NCI-H1436 treated with DMSO at 0.1 percent for 48 hours (cell line): ENCODE measurements at places on chromosomes 5 and 9.

GRCh38 chr5:33834334-33834733, 57.5 kb downstream of the ADAMTS12 start:
- no peak for DNase-seq

- DNase-seq, result no peak
Observed at GRCh38 chr5:153799466-153799865, 239.2 kb downstream of the FAM114A2 start.

DNA sequence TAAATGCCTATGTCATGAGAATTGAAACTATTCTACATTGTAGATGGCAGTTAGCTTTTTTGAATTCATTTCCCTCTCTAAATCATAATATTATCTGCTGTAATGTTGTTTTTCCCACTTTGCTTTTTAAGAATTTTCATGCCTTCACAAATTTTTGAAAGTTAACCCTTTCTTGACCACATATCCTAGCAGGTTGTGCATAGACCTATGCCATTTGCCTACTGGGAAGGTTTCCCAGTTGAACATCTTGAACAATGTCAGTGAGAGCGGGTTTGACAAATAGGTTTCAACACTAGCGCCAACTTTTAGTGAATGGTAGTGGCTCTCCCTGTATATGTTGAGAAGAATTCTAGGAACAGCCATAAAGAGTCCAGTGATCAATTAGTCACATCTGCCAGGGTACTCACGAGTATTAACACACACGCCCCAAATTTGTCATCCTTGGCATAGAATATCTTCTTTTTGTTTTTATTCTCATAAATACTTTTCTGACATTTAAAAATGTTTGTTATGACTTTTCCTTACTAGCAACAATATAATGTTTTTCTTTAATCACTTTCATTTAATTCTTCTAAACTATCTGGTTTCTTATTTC, 307.6 kb downstream of the PJA2 start:
- DNase-seq, result no peak

DNA sequence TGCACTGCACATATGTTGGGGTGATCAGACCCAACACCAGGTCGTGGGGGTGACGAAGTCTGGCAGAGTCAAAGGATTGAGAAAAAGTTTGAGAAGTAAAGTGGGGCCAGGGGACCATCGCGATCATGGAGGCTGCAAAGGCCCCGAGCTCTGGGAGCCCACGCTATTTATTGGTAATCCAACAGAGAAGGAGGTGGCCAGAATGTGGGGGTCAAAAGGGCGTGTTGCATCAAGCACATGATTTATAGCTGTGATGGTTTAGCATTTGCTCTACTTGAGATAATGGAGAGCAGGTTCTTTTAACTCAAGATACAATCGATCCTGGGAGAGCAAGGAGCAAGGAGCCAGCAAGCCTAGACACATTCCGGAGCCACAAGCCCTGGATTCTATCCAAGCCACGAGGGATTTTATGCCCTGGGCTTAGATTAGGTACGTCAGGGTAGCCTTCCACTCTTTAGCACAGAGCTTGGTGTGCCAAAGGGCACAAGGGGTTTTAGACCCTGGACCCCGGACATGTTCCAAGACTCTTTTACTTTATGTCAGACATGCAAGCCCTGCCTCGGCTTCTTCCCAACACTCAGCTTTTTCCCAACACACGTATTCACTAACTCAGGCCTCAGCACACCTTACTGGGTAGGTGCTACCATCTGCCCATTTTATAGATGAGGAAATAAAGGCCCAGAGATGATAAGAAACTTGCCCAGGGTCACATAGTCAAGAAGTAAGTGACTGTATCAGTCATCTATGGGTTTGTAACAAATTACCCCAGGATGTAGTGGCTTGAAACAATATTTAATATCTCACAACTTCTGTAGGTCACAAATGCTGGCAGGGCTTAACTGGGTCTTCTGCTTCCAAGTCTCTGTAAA, 39.5 kb downstream of the NSUN2 start:
- no peak for DNase-seq

GRCh38 chr5:93891491-93892480, 150.4 kb upstream of the POU5F2 start:
- peak; percentile 91 for DNase-seq

DNA sequence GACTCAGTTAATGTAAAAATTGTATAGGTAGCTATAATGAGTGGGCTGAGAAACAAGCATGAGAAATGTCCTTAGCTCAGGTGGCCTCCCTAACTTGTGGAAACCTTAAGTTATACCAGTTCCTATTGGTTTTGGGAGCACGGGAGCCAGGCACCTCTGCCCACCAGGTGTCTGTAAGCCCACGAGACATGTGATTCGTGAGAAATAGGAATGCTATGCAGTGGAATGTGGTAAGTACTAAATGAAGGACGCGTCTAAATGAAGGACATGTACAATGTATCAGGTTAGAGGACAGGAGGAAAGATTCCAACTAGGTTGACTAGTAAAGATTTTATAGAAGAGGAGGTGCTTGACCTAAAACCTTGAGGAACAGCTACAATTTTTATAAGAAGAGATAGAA, 46.0 kb upstream of the F2RL2 start:
- no peak for DNase-seq

GRCh38 chr5:163916861-163917260, 411.4 kb downstream of the MAT2B start:
- no peak for DNase-seq

DNA sequence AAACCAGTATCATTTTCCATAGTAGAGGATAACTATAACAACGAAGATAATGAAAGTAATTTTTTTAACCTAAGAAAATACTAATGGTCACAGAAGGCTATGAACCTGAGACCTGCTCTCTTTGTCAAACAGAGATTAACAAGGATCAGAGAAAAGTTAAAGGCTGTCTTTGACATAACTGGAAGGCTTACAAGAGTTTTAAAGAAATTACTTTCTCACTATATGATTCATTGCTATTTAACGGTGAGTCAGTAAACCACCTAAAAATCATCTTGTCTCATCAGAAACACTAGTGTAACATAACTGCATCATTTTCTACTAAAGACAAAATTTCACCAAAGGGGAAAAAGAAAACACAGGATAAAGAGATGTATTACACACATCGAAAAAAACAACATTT, 19.3 kb downstream of the MLANA start:
- no peak for DNase-seq

GRCh38 chr9:18060269-18060934, 413.6 kb upstream of the ADAMTSL1 start:
- no peak for DNase-seq

DNA sequence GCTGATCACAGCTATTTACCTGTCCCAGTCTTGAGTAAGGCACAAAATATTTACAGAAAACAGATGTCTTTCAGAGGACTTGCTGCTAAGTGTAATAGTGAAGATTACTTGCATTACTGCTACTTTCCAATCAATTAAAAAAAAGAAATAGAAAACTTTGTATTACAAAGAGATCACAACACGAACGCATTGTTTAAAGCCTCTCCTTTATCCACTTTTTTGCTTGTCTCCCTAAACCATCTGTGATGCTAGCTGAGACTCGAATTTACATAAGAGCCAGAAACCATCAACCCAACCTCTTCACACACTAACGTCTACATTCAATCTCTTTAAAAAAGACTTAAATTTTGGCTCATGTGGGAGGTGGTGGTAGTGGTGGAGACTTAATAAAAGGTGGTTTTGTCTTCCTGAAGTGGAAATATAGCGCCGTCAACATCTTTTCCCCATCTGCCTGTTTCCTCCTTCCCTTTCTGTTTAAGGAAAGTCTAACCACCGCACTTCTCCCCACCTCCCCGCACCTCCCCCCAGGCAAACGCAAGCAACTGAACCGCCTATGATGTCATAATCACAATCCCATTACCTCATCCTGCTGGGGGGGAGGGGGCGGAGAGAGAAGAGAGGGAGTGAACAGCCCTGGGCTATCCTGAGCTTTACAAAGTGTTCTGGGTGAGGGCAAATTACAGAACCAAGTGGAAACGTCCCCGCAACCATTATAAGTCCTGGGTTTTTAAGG, 948 bp upstream of the FAM53C start:
- DNase-seq, result no peak

DNA sequence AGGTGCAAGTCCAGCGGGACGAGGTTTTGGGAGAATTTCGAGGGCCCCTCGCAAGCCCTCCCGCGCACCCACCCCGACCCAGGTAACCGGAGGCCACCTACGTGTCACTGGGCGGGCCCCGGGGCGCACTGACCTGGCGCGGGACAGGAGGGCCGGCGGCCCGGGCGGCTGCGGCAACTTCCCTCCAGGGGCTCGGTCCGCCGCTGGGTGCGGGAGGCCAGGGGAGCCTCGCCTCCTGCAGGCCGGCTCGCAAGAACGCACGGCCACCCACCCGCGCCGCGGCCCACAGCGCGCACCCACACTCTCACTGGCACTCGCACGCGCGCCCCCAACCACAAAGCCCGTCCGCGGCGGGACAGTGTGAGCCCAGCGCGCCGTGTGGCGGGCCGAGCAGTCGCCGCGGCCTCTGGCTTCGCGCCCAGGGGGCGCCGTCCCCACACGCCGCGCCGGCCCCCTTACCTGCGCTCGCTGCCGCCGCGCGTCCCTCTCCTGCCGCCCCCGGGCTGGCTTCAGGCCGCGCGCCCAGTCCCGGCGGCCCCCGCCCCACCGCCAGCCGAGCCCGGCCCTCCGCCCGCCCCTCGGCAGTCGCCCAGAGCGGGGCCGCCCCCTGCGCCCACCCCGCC, 451 bp downstream of the LPAR1 start:
- DNase-seq, result no peak

- DNase-seq, result peak; percentile 12
Observed at GRCh38 chr5:160438316-160439204, 16.9 kb downstream of the PTTG1 start.

DNA sequence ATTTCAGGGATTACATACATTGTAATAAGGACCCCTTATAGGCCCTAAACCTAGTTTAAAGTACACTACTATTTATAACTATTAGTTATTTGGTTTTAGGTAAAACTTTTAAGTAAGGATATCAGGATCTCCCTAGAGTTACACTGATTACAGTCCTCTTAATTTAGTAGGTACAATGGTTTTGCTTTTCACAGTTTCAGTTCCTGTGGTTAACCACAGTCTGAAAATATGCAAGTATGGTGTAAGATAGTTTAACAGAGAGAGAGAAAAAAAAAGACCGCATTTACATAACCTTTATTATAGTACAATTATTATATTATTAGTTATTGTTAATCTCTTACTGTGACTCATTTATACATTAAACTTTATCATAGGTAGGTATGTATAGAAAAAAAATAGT, 725.3 kb upstream of the PTPRD start:
- no peak for DNase-seq

DNA sequence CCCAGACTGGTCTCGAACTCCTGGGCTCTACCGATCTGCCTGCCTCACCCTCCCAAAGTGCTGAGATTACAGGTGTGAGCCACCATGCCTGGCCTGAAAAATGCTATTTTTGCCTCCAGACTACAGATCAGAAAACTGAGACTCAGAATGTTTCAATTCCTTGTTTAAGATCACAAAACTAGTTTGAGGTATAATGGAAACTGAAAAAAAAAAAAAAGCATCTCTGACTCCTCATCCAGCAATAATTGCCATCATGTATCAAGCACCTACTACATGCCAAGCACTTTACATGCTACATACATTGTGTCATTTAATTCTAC, 35.6 kb downstream of the PLAC8L1 start:
- no peak for DNase-seq

DNA sequence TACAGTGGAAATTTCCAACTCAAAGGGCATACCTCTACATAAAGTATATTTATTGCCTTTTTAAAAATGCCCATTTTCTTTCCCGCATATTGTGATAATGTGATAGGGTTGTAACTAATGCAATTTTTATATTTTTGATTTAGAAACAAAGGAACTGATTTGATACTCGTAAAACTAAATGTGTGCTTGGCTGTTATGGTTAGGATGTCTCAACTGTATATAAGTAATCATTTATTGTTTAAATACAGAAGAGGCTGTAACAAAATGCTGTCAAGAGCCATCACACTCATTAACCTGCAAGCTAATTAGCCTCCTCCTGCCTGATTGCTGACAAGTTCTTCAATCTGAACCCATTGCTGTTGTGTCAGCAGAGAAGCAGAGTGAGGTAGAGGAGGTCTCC, 149.2 kb downstream of the PBX3 start:
- no peak for DNase-seq

GRCh38 chr5:155082401-155082800, 68.8 kb downstream of the KIF4B start:
- no peak for DNase-seq

- no peak for DNase-seq
Observed at GRCh38 chr5:164748861-164749260, 1243.4 kb downstream of the MAT2B start.

GRCh38 chr5:76642390-76643040, 19.3 kb upstream of the F2RL2 start:
- DNase-seq, result no peak

DNA sequence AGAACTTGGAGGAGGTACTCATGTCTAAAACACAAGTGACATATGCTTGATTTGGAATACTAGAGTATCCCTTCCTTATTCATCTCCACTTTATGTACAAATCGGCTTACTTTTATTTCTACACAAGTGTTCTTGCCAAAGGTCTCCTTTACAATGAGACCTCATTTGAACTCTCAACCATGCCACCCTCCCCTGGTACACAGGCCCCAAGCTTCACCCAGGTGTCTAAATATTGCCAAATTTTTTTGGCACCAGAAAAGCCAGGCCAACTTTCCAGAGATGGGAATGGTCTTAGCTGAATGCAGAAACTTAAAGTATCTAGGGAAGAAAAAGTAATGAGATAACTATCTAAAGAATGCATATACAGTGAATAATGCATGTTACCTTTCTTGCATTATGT, 18.9 kb downstream of the LYSMD3 start:
- no peak for DNase-seq

DNA sequence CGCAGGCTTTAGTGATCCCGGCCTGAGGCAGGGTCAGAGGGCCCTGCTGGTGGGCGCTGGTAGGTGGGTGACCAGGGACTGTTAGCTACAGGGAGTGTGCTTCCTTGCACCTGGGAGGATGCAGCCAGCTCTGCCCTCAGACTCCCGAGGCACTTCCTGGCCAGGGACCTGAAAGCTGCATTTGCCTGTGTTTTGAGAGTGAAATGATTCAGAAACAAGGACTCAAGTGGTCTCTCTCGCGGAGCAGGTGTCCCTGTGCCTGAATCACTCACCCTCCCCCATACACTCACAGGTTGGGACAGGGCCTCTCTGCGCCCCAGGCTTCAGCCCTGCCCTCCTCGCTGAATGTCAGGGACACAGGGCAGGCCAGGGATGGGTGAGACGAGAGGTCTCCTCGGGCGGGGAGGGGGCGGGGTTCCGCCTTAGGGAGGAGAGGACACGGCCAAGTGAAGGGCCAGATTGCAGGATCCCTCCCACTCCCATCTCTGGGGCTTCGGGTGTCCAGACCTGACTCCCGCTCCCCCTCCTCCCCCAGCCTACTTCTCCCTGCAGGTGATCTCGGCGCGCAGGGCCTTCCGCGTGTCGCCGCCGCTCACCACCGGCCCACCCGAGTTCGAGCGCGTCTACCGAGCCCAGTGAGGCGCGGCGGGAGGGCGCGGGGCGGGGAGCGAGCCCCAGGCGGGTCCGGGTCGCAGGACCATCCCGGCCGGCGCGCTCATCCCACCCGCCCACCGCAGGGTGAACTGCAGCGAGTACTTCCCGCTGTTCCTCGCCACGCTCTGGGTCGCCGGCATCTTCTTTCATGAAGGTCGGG, 1.5 kb downstream of the LTC4S start:
- no peak for DNase-seq
